ENCODE measurements at places on chromosomes 5 and 9.
A peak's percentile ranks its signal among the peaks of the same experiment; 100 is the strongest.

DNA sequence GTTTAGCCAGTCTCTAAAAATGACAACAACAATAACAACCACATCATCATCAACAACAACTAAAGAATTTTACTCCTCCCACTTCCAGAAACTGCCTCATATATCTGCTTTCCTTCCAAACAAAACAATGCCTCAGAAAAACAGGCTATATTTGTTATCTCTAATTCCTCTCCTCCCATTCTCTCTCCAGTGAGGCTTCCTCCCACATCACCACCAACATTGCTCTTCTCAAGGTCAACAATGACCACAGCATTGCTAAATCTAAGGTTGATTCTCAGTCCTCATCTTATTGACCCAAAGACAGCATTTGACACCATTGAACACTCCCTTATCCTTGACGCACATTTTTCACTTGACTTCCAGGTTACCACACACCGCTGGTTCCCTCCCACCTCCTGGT is 38.1 kb upstream of the PRUNE2 start:
- DNase-seq: no peak

GRCh38 chr5:34574936-34575467 is 81.1 kb upstream of the RAI14 start:
- DNase-seq: no peak

DNA sequence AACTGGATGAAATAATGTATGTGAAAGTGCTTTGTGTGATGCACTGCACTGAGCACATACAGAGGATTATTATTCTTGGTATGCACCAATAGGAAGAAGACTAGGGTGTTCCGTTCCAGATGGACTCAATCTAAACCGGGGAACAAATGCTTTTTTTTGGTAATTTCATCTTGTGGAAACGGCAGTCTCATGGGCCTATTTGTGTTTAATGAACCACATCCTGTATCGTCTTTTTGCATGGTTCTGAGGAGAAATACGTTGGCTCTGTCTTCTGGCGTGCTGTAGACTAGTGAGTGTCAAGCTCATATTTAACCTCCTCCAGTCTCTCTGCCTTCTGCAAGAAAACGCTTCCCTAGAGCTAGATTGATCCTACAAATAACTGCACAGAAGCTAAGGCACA is 30.0 kb downstream of the TRIM32 start:
- DNase-seq: no peak

- DNase-seq: no peak
These were observed 284.9 kb upstream of the IRX4 start for GRCh38 chr5:2167671-2168070.

- DNase-seq: no peak
These were observed 280.4 kb downstream of the MEF2C start for GRCh38 chr5:88602584-88602983.

DNA sequence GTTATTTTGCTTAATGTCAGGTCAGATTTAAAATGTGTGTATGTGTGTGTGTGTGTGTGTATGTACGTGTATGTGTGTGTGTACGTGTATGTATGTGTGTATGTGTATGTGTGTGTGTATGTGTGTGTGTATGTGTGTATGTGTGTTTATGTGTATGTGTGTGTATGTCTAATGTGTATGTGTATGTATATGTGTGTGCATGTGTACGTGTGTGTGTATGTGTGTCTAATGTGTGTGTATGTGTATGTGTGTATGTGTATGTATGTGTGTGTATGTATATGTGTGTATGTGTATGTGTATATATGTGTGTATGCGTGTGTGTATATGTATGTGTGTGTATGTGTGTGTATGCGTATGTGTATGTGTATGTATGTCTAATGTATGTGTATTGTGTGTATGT is 125.1 kb upstream of the PHYKPL start:
- DNase-seq: no peak

GRCh38 chr9:1960342-1961042 is 54.7 kb upstream of the SMARCA2 start:
- DNase-seq: no peak

GRCh38 chr5:75886706-75887105 is 169.5 kb upstream of the POC5 start:
- no peak for DNase-seq

- no peak for DNase-seq
These were observed 459.5 kb upstream of the PTGER4 start for GRCh38 chr5:40220260-40220659.

GRCh38 chr5:115857626-115858349 is 16.1 kb downstream of the AP3S1 start:
- DNase-seq: peak; percentile 26

GRCh38 chr5:131466171-131466766 is 168.8 kb downstream of the RAPGEF6 start:
- DNase-seq: no peak

DNA sequence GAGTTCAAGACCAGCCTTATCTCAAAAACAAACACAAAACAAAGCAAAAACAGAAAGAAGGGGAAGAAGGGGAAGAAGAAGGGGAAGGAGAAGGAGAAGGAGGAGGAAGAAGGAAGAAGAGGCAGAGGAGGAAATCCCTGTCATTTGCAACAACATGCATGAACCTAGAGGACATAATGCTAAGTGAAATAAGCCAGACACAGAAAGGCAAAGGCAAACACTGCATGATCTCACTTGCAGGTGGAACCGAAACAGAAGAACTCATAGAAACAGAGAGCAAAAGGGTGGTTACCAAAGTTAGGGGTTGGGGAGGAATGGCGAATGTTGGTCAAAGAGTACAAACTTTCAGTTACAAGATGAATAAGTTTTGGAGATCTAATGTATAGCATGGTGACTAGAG is 135.4 kb downstream of the UGCG start:
- DNase-seq: no peak

DNA sequence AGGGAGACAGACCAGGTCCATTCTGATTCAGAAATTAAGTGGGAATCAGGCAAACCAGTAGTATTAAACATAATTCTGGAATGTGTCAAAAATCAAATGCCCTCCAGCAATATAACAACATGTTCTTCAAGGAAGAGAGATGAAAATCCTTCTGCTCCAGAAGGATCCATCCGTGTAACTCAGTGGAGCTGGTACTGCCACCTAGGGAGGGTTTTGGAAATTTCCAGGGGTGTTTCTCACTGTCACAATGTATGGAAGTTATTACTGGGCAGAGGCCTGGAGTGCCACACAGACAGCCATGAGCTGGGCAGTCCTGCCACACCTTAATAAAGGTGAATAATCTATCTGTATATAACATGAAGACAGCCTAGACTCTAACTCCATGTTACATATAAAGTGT is 87.5 kb downstream of the TTLL11 start:
- no peak for DNase-seq

DNA sequence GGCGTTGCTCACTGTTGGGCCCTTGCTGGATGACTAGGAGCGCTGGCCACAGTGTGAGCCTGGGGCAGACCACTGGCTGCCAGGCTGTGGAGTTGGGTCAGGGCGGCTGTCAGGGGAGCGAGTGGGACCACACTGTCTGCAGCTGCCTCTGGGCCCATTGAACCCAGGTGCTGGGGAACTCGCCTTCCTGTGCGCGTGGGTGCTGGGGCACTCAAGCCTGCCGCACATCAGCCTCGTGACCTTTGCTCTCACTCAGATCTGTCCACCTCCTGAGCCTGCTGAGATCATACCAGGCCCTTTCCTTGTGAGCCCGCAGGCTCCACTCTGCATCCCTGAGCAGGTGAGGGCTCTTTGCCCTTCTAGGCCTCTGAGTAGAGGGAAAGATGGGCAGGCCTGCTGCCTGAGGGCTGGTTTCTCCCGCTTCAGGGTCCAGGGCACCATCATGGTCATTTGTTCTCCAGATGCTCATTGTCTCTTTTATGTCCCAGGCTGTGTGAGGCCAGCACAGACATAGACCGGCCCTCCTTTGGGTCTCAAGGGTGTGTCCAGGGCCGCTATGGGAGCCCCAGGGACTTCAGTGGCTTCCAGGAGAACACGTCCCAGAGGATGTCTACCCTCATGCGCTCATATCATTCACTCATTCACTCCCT is 26.5 kb downstream of the WNK2 start:
- no peak for DNase-seq

DNA sequence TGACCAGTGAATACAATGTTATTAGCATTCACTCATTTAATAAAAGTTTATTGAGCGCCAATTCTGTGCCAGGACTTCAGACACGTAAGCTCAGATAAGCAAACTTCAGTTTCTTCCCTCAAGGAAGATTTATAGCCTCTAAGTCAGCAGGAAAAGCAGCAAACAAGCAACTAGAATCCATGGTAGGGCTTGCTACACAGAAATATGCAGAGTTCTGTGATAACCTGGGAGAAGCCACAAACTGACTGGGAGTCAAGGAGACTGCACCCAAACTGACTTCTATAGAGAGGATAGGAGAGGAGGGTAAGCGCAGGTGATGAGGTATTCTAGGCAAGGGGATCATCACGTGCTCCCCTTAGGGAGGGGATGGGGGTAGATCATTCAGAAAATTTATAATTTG is 1.4 kb upstream of the OGN start:
- no peak for DNase-seq

- no peak for DNase-seq
These were observed 605.4 kb downstream of the DNAH5 start for GRCh38 chr5:13339093-13339492.

DNA sequence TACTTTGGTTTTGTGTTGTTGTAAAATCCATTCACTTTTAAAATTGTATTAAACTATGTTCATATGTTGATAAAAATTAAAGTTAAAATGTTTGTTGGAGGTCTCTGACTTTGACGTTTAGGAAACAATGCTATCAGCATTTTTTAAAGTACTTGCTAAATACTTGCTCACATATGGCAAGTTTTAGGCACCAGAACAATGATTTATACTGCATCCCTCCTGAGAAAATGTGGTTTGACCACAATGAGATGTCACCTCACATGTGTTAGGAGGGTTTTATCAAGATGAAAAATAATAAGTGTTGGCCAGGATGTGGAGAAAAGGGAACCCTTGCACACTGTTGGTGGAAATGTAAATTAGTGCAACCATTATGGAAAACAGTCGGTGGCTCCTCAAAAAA is 180.8 kb downstream of the HSD17B3 start:
- DNase-seq: no peak

DNA sequence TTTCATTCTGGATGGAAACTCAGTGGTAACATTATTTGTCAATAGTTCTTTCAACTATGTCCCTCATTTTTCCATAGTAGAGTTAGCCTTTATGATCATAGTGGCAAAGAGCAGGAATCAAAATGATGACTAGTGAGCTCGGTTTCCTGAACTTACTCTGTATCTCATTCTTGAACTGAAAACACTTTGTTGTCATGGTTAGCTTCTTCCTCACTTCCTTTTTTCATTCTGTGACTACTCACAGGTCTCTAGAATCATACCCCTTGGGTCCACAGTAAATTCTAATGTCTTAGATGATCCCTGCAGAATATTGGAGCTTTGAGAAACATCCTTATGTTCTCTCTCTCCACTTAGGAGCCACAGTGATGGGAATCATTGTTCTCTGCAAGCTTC is 29.4 kb upstream of the RECK start:
- no peak for DNase-seq

- peak; percentile 9 for DNase-seq
These were observed 1.1 kb downstream of the HNRNPA0 start for GRCh38 chr5:137752905-137753690.

- no peak for DNase-seq
These were observed 92.1 kb downstream of the CDKN2A start for GRCh38 chr9:21902136-21902535.
